ENCODE measurements at places on chromosomes 7 and 10.
A peak's percentile ranks its signal among the peaks of the same experiment; 100 is the strongest.

GRCh38 chr7:14045651-14046050 lies 56.2 kb upstream of the ETV1 start:
- no peak for DNase-seq

- DNase-seq, result no peak
These were observed 257.8 kb upstream of the DKK1 start for GRCh38 chr10:52056291-52056690.

- no peak for DNase-seq
These were observed 82.8 kb downstream of the GPR158 start for GRCh38 chr10:25257646-25258045.

GRCh38 chr7:25234336-25234735 lies 6.0 kb upstream of the NPVF start:
- no peak for DNase-seq

DNA sequence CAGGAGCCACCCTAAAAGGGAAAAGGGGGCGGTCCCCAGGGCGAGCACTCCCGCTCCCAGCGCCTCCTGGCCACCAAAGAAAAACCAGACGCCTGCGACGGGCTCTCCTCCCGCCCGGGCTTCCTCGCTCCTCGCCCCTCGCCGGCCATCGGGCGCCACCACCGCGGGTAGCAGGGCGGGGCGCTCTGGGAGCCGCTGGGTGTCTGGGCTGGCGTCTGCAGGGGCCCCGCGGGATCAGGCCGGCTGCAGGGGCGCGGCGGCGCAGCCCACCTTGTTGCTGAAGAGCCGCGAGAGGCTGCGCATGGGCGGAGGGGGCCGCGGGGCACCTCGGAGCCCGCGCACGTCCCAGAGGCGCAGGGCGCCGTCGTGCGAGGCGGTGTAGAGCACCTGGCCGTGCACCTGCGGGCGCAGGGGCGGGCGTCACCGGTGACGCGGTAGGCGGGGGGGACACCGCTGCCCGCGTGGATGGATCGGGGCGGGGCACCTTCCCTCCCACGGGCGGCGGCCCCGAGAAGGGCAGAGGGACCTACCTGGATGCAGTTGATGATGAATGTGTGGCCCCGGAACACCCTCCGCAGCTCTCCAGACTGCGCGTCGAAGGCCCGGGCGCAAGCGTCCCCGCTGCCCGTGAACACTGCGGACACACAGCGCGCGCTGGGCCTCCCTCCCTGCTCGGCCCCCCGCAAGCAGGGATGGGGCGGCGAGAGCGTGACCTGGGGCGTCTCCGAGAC lies 28.3 kb downstream of the WDR86 start:
- DNase-seq, result peak; percentile 33

GRCh38 chr7:48366096-48366495 lies 194.8 kb downstream of the ABCA13 start:
- DNase-seq, result no peak

- no peak for DNase-seq
These were observed 277.3 kb downstream of the SDK1 start for GRCh38 chr7:3578399-3578798.

DNA sequence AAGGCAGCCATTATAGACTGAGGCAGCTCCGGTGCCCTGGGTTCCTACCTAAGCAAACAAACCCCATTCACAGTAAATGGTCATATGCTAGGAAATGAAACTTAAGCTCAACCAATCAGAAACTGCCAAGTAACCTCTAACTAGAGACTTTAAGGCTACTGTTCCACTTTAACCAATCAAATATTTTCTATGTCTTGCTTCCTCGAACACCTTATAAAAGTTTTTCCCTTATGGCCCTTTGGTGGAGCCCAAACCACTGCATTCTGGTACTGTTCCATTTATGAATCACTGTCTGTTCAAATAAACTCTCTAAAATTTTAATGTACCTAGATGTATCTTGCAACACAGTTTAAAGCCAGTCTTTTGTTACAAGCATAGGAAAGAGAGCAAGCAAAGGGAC lies 361.1 kb downstream of the HGF start:
- DNase-seq, result no peak

DNA sequence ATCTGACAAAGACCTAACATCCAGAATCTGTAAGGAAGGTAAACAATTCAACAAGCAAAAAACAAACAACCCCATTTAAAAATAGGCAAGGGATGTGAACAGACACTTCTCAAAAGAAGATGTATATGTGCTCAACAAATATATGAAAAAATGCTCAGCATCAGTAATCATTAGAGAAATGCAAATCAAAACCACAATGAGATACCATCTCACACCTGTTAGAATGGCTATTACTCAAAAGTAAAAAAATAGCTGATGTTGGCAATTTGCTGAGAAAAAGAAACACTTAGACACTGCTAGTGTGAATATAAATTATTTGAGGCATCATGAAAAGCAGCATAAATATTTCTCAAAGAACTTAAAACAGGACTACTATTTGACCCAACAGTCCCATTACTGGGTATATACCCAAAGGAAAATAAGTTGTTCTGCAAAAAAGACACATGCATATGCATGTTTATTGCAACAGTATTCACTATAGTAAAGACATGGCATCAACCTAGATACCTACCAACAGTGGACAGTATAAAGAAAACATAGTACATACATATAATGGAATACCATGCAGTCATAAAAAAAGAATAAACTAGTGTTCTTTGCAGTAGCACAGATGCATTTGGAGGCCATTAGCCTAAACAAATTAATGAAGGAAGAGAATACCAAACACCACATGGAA lies 980.1 kb downstream of the KCNMA1 start:
- no peak for DNase-seq

DNA sequence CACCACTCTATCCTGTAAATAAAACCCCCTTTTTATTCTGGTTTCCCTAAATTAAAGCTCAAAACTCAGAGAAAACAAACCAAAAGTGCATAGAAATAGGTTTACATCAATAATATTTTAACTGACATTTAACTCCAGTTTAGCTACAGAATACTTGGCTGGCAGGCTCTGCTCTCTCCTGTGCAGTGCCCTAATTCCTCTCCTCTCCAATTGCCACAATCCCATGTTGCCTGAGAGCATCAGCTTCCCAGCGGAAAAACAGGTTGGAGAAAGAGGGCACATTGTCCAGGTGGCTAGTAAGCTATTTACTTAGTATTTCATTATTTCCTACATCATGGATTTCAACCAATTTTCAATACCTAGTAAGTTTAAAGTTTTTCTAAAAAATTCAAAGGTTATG lies 8.7 kb downstream of the SEMA3E start:
- no peak for DNase-seq

GRCh38 chr7:74365322-74366022 lies 76.3 kb downstream of the CLIP2 start:
- DNase-seq, result no peak

GRCh38 chr10:90378524-90379076 lies 479.2 kb downstream of the HTR7 start:
- no peak for DNase-seq

DNA sequence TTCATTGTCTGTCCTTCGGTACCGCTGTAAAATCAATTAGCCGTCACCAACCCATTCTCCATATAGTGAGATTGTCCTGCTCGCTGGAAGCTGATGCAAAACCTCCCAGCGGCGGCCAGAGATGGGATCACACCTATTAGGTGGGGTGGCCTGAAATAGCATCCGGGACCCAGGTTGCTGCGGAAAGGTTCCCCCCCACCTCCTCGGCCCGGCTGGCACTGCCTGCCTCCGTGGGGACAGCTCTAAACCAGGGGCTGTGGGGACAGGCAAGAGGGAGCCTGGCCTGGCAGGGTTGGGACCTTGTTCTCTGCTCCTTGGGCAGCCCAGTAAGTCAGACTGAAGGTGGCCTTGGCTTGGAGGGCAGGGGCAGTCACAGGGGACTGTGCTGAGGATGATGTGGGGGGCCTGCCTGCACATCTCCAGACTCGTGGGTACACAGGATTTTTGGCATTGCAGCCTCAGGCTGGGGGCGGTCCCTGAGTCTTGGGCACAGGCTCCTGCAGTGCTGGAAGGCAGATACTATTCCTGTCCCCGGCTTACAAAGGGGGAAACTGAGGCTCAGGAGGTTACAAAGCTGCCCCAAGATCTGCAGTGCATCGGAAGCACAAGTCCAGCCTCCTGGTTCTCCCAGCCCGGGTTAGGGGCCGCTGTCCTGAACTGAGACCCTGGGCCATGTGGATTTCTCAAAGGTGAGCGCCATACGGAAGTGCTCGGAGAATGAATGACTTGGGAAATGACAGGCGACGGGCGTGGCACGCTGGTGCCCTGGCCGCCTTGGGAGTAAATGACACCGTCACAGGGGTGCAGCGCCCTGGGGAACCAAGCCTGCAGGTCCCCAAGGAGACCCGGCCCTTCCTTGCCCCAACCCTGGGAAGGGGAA lies 65.6 kb downstream of the UNCX start:
- DNase-seq, result no peak

GRCh38 chr7:110486549-110486948 lies 604.4 kb upstream of the LRRN3 start:
- no peak for DNase-seq

DNA sequence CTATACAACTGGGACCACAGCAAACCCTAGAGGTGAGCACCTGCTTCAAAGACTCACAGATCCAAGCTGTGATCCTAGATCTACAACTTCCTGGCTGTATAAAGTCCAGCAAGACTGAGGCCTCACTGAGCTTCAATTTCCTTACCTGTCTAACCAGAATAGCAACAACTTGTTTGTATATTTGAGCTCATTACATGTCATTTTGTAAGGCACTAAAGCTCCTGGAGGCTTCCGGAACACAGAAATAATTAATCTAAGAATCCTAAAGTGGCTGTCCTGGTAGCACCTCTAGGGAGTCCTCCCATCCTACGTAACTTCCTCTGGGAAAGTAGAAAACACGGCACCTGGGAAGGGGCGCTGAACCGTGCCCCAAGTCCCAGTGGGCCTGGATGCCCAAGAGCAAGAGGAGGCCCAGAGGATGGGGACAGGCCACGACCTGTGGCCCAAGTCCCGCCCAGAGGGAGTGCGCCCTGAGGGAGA lies 39.4 kb downstream of the HK1 start:
- DNase-seq, result no peak

- DNase-seq, result no peak
These were observed 310.6 kb downstream of the SEMA3D start for GRCh38 chr7:84876061-84876821.

DNA sequence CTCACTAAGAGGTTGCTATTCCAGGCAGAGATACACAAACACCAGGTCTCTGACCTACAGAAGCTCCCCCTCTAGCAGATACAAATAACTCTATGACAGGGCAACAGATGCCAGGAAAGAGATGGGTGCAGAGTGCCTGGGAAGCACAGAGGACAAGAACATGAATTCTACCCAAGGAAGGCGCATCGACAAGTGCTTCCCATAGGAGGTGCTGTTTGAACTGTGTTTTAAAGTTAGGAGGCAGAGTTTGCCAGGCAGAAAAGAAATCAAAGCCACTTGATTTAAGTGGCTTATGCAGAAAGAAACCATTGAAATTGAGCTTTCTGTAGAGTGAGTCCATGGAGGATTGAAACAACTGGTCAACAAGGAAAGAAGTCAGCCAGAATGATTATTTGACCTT lies 35.3 kb upstream of the EGR2 start:
- DNase-seq, result no peak

GRCh38 chr10:22226599-22226998 lies 8.8 kb upstream of the EBLN1 start:
- DNase-seq, result no peak

- DNase-seq, result no peak
These were observed 21.6 kb upstream of the ZFAND2A start for GRCh38 chr7:1181640-1182039.

DNA sequence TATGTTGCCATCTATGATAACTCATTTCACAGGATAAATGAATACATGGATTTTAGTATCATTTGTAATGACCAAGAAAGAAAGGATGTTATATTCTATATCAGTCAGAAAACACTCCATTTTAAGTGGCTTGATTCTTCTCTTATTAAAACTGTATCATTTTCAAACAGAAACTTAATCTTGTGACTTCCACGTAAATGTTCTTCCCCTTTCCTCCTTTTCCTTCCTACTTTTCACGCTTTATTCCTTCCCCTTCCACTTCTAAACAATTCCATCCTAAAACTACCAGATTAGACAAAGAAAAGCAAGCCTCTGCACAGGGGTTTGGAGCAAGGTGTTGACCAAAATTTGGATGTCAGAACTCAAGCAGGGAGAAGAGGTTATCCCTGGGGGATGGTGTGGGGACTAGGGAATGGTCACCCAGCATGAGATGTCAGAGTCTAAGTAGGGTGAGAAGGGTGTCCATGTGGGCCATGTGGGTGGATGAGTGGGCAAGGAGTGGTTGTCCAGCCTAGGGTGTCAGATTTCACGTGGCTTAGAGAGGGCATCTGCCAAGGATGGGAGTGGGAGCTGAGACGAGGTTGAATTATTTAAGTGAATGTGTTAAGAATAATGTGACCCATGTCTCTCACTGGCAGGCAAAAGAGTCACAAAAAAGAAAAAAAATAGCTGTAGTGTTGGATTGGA lies 5.0 kb upstream of the GSAP start:
- no peak for DNase-seq

DNA sequence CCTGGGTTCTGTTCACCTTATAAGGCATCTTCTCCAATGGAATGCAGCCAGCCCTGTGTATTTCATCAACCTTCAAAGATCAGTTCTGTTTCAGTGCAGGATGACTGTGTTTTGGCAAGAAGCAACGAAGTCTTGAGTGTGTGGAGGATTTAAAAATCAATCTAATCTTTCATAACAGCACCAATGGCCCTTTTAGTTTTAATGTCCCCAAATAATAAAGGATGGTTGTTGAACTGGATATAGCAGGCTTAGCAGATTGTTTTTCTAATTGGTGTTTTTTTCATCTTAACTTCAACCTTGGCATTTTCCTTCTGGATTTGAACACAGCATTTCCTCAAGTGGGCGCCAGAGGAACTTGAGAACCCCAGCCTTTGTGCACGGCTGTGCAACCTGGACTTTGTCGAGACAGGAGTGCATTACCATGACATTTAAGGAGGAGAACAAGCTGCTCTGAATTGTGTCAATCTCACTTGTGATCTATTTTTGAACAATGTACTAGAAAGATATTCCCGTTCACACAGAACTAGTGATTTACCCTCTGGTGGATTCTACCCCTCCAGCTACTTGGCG lies 313.3 kb upstream of the AKR1E2 start:
- DNase-seq, result no peak

- DNase-seq, result no peak
These were observed 40.4 kb downstream of the PDIA4 start for GRCh38 chr7:148987751-148988512.

GRCh38 chr10:48803801-48804584 lies 119.3 kb downstream of the WDFY4 start:
- no peak for DNase-seq

DNA sequence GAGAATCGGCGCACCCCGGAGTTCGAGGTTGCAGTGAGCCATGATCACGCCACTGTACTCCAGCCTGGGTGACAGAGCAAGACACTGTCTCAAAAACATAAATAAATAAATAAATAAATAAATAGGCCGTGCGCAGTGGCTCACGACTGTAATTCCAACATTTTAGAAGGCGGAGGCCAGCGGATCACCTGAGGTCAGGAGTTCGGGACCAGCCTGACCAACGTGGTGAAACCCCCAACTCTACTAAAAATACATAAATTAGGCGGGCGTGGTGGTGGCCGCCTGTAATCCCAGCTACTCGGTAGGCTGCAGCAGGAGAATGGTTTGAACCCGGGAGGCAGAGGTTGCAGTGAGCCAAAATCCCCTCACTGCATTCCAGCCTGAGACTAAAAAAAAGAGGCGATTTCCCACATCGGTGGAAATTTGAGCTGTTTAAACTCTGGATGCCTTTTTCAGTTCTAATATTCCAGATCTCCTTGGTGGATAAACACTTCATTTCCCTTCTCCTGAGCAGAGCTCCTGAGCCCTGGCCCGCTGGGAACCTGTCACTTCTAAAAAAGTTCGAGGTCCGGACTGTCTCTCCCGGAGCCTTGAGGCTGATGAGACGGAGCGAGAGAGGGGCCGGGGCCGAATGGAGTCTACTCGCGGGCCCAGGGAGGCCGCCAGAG lies 2.0 kb upstream of the NFKB2 start:
- no peak for DNase-seq
